GDM1 (cell line): ENCODE measurements at places on chromosomes 4 and X.

DNA sequence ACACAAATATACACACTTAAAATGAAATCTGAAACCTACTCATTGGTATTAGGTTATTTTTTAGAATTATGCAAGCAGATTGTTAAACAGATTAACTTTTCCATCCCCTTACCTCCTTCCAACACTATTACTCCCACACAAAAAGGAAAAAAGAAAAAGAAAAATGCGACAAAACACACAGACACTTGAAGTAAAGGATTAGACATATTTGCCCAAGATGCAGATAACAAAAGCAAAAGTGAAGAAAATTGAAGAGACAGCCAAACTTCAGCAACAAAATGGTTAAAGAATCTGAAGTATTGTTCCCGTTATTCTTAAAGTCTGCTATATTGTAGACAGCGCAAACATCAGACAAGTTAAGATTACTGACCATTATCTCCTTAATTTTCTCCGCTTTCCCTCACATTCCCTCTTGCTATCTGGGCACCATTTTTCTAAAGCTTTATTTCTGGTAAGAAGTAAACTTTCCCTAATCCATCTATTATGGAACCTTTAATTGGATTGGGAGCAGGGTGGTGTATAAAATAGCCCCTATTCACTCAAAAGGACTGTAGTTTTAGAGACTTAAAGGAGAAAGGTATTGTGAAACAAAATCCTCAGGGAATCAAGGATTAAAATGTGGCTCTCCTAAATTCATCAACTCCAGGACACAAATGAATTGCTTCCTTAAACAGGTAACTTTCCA is 34.7 kb upstream of the MAB21L2 start:
- no peak for DNase-seq

DNA sequence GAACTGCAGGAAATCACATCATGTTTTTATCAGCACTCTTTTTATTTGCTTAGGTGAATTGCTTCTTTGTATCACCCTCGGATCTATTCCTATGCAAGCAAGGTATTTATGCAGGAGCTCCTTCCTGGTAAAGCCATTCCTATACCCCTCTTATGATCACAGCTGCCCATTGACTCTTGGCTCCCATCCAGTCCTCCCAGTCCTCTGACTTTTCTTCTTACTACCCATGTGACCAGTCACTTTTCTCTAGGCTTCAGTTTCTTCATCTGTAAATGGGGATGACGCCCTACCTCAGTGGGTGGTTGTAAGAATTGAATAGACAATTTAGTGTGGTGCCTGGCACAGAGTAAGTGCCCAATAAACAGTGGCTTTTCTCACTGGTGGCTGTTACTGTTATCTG is 144.9 kb downstream of the FHIP1A start:
- no peak for DNase-seq

DNA sequence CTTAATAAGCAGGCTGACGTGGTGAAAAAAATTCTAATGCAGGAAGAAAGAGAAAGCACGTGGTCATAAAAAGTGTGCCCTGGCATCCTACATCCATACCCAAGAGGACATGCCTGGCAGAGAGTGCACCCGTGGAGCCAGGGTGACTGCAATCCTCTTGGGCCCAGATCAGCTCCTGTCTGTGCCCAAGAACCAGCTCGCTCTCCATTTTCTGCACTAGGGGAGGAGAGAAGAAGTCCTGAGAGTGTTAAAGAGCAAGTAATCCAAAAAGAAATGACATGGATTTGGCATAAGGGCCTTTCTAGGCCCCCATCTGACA is 483.1 kb downstream of the BCOR start:
- DNase-seq, result no peak

GRCh38 chr4:26584725-26585124 is 841 bp downstream of the TBC1D19 start:
- DNase-seq, result no peak

DNA sequence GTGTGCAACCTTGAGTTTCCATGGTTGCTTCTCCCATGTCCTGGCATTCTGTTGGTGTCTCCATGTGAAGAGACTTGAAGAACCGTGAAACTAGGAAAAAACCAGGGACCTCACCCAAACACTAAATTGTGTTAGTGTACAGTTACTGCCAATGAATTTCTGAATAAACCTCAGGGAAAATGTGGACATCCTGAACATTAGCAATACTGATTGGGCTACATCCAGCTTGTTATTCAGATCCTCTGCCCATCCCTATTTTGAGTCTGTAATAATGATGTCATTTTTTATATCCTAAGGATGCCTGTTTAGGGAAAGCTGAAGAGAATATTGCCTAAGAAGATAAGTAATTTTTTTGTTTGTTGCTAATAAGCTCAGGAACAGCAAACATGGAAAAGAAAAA is 262.7 kb downstream of the TMA16 start:
- DNase-seq, result no peak

- no peak for DNase-seq
These were observed 446.9 kb downstream of the GRXCR1 start for GRCh38 chr4:43339435-43339834.

GRCh38 chr4:94576210-94576609 is 124.5 kb downstream of the PDLIM5 start:
- DNase-seq, result no peak

DNA sequence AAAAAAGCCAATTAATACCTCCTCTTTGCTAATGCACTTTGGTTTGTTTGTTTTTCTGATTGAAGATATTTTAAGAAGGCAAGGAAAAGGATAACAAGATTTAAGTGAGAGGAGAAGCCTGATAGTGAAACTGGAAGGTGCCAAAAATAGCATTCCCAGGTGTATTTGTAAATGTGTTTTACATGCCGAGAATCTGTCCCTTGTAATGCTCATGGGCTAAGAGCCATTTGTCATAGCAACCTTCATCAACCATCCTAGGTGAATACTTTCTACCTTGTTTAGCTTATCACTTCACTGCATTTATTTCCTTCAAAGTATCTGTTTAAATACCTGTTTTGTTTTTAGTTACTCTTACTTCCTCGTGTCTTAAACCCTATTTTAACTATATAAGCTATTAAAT is 127.8 kb downstream of the KCTD8 start:
- DNase-seq, result no peak

DNA sequence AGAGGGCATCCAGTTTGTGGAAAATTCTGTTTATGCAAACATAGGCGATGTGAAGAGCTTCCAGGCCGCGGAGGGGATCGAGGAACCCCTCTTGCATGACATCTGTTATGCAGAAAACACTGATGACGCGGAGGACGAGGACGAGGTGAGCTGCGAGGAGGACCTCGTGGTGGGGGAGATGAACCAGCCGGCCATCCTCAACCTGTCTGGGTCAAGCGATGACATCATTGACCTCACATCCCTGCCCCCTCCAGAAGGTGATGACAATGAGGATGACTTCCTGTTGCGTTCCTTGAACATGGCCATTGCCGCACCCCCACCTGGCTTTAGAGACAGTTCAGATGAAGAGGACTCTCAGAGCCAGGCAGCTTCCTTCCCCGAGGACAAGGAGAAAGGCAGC is 74.6 kb upstream of the PRPS2 start:
- DNase-seq, result no peak

GRCh38 chr4:22515888-22516541 is at the start of gene ADGRA3:
Gene ADGRA3, minus strand, starts transcription at chr4:22516066. Its CDS starts 282 bp downstream, at chr4:22515784.
- DNase-seq, result peak; percentile 32

- DNase-seq, result no peak
These were observed 81.2 kb downstream of the LDB2 start for GRCh38 chr4:16817286-16817685.

DNA sequence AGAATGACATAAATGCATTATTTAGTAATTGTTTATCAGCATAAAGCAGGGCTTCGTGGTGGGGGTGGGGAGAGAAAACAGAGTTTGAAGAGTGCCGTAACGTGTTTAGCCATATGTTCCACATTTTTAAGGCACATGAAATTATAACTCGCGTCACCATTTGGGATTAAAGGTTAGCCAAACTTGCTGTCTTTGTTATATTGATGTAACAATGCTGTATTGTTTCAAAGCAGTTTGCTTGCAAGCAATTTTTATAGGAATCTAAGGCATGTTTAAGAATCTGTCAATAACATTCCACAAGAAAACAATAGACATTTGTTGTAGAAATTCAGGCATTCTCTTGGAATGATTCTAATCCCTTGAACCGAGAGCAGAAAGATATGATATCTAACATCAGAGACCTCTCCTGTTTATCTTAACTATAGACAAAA is 78.3 kb downstream of the CLDN22 start:
- no peak for DNase-seq

DNA sequence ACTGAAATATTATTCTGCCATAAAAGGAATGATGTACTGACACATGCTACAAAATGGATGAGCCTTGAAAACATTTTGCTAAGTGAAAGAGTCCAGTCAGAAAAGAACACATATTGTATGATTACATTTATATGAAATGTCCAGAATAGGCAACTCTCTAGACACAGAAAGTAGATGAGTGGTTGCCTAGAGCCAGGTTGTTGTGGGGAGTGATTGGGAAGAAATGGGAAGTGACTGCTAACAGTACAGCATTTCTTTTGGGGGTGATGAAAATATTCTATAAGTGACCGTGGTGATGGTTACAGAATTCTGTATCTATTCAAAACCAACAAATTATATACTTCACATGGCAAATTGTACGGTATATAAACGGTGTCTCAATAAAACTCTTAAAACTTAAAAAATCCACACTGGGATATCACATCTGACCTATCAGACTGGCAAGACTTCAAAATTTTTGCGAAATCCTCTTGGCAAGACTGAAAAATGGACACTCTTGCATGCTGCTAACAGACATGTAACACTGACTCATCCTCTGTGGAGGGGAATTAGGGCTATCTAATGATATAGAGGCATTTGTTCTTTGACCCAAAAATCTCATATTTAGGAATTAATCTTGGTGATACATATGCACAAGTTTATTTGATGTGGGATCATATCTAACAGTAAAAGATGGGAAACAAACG is 71.8 kb downstream of the FAM13A start:
- no peak for DNase-seq

- no peak for DNase-seq
These were observed 5.0 kb downstream of the SLC6A8 start for GRCh38 chrX:153692611-153693156.

DNA sequence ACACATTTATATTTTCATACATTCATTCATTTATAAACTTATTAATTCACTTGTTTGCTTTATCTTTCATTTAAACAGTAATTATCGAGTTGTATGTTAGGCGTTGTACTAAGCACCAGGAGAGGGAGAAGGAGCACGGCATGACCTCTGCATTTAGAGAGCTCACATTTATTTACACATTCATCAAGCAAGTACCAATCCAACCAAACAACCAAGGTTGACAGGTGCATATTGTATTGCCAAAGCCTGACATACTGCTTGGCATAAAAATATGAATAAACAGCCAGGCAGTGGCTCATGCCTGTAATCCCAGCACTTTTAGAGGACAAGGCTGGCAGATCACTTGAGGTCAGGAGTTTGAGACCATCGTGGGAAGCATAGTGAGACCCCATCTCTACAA is 37.0 kb upstream of the CLNK start:
- no peak for DNase-seq

- no peak for DNase-seq
These were observed 175.3 kb downstream of the QDPR start for GRCh38 chr4:17336524-17336961.

GRCh38 chrX:25968920-25969319 is 169.2 kb upstream of the MAGEB18 start:
- peak; percentile 1 for DNase-seq

- no peak for DNase-seq
These were observed 20.3 kb downstream of the ANXA5 start for GRCh38 chr4:121676345-121677075.

DNA sequence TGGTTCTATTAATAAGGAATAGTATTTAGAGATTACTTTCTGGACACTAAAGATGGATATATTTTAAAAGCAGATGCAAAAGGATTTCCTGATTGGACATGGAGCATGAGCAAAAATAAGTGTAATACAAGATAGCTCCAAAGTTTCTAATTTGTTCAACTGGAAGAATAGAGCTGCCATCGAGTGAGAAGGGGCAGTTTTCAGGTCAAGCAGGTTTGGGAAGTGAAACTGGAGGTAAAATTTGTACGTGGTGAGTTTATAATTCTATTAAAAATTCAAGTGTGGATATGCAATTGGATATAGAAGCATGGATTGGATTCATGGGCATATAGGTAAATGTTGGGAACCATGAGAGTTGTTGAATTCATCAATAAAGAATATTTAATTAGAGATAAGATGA is 31.8 kb downstream of the PRDM8 start:
- DNase-seq, result no peak

GRCh38 chrX:10171249-10171648 is 14.5 kb downstream of the CLCN4 start:
- DNase-seq, result no peak

- no peak for DNase-seq
These were observed 311.3 kb upstream of the HS3ST1 start for GRCh38 chr4:11739992-11740391.

GRCh38 chrX:57565198-57565597 is 26.6 kb upstream of the ZXDB start:
- DNase-seq, result no peak

DNA sequence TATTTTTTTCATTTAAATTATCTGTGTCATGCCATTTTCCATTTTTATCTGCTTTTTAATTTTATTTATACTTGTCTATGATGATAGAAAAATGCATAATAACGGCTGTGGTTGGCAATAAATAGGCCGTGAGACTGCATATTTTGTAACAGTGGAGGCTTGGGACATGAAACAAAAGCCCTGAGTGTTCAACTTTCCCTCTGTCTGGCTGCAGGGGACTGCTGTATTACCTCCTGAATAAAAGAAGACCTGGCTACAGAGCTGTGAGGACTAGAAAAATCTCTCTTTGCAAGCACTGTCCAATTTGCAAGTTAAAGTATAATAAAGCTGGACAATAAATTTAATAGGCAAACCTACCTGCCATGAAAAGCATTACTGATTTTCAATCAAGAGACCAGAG is 82.1 kb downstream of the MAGEB10 start:
- DNase-seq, result no peak

GRCh38 chrX:120795301-120795700 is 80.4 kb downstream of the CT47B1 start:
- DNase-seq, result no peak

GRCh38 chrX:120251471-120252011 is 929 bp downstream of the ZBTB33 start:
- DNase-seq, result no peak

- peak; percentile 18 for DNase-seq
These were observed 34.7 kb downstream of the P2RY10 start for GRCh38 chrX:78979789-78980464.

GRCh38 chr4:3407930-3408792 is 33.6 kb upstream of the HGFAC start:
- DNase-seq, result no peak

DNA sequence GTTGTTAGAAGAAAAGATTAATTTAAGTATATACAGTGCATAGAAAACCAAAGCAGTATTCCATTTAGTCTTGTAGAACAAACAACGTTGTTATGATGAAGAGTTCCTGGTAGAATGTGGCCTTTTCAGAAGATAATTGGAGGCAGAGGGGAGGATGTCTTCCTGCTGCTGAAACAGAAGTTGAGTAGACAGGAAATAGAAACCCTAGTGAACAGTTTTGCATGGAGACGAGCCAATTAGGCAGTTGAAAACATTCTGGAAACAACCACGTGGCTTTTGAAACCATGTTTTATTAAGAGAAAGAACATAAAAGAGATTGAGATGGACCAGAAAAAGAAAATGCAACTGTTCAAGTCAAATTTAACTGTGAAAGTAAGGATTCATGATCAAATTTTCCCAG is 325.2 kb downstream of the CAMK2D start:
- no peak for DNase-seq
